ENCODE measurements at places on chromosomes 2 and 18. TPM values are rescaled to one million over a fixed set of nuclear protein-coding genes. Genes with fewer than 3 reads are reported as not detected.
A peak's percentile ranks its signal among the peaks of the same experiment; 100 is the strongest.

DNA sequence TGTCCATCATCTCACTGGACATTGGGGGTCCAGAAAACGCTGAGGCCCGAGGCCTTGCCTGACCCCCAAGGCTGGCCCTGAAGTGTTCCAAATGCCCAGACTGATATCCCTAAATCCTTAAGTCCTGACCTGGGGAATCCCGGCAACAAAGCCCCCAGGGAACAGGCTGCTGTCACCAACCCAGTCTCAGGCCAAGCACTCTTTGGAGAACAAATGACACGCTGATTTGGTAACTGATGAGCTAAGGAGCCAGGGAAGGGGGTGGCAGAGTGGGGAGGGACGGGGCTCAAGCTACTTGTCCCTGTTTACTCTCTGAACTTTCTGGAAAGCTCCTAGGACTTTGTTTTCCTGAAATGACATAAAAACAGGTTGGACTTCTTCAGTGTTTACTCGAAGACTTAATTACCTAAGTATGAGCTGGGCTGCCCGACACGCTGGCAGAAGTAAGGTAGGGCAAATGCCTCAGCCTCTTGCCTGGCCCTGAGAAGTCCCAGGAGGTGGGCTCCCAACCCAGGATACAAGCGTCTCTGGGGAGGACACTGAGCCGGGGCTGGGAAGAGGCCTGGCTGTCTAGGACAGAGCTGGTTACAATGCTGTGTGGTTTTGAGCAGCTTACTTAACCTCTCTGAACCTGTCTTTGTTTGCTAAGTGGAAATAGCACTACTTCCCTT is 105.5 kb upstream of the GLI2 start:
- H3K27me3 ChIP-seq = peaks cover 5% of the 10 kb centered on the region
- no peak overlapping the region for H3K4me3 ChIP-seq
- DNase-seq = no peak
- no peaks in the 10 kb centered on the region for H3K36me3 ChIP-seq
- no peak overlapping the region for H3K27ac ChIP-seq

GRCh38 chr18:46281185-46282176 is 177.3 kb downstream of the HAUS1 start:
- H3K36me3 ChIP-seq = no peaks in the 10 kb centered on the region
- no peak overlapping the region for H3K27ac ChIP-seq
- no peak overlapping the region for H3K4me3 ChIP-seq
- no peaks in the 10 kb centered on the region for H3K27me3 ChIP-seq
- DNase-seq = peak; percentile 40
- no peaks in the 10 kb centered on the region for H3K4me1 ChIP-seq

DNA sequence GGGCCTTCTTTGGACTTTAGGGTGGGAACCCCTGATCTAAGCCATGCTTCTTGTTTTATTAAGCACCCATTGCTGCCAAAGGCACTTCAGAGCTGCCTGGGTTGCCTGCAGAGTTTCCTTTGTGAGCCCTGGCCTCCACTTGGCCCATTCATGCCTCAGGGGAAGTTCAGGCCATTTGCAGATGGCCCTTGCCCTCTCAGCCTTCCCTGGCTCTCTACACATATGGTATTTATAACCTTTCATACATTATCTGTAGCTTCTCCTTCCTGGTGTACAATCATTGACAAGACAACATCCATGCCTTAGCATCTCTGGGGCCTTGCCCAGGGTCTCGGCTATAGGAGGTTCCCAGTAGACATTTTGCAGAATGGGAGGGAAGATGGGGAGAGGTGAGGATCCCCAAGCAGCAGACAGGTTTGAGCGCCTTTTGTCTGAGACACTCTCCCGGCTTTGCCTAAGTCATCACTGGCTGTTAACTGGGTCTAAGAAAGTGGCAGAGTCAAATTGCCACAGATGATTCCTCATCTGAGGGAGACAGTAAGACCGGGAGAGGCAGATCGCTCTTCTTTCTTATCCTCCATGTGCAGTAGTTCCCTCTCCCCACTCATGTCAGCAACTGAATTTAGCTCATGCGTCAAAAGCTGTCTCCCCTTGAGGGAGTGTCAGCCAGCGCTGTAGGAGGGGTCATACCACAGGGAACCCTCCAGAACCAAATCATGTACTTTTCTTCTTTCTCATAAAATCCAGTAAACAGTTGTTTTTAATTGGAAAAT is 2.7 kb downstream of the EHD3 start:
- no peaks in the 10 kb centered on the region for H3K36me3 ChIP-seq
- DNase-seq = no peak
- H3K27ac ChIP-seq = no peak overlapping the region
- H3K4me1 ChIP-seq = peaks cover 3% of the 10 kb centered on the region
- H3K27me3 ChIP-seq = peaks cover 22% of the 10 kb centered on the region
- no peak overlapping the region for H3K4me3 ChIP-seq

The PRSS56 gene
- polyA plus RNA-seq = not detected

The DLGAP1 gene
- 0.69 TPM for polyA plus RNA-seq

The CENPA gene
- 4.7 TPM for polyA plus RNA-seq

The STEAP3 gene
- 1.4 TPM for polyA plus RNA-seq
